ENCODE measurements at places on chromosomes 13 and 19.
A peak's percentile ranks its signal among the peaks of the same experiment; 100 is the strongest.

DNA sequence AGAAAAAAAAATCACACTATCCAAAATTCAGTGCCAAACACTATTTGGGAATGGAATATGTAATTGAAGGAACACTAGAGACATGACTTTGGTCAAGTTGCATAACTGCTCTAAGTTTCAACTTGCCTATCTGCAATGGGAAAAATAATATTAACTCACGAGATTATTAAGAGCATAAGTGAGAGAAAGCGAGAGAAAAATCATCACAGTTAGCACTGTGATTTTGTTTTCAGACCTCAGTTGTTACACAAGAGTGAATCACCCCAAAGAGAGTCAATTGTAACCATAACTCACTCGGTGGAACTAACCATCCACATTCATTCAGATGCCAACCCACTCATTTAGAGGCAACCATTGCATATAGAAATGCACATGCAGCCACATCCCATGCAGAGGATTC is 147.1 kb downstream of the NHLRC3 start:
- no peak for DNase-seq

DNA sequence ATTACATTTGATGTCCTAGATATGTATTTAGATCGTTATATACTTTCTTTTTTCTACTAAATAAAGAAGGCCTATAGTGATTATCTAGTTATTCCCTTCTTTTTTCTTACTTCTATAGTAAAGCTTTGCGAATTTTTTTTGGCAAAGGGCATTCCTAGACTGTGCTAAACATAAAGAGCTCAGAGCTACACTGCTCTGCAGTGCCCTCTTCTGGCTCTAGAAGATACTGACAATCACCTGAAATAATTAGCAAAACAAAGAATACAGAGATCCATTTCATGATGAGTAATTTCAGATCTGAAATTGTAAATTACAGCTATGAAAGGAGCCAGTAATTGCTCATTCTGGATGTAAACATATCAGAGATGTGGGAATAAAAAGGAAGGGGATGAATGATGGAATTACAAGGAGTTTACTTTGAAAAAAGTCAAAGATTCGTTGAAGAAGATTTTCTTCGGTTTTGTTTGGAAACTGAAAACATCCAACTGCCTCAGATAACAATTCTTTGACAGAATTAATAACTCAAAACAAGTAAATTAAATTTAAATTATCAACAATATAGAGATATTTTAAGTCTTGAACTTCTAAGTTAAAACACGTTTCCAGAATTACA is 288.5 kb downstream of the NALCN start:
- DNase-seq, result peak; percentile 47

DNA sequence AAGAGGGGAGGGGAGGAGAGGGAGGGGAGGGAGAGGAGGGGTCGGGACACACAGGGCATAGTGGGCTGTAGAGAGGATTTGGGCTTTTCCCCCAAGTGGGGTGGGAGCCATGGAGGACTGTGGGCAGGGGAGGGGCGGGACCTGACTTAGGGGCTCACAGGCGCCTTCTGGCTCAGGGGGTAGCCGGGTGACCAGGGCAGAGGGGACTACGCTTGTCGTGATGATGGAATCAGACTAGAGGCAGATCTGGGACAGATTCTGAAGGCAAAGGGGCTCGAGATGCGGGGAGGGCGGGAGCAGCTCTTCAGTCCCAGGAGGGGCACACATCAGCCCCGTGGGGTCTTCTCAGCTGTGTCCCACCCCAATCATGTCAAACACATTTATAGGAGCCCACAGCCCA is 13.5 kb downstream of the NDUFA11 start:
- DNase-seq, result no peak

DNA sequence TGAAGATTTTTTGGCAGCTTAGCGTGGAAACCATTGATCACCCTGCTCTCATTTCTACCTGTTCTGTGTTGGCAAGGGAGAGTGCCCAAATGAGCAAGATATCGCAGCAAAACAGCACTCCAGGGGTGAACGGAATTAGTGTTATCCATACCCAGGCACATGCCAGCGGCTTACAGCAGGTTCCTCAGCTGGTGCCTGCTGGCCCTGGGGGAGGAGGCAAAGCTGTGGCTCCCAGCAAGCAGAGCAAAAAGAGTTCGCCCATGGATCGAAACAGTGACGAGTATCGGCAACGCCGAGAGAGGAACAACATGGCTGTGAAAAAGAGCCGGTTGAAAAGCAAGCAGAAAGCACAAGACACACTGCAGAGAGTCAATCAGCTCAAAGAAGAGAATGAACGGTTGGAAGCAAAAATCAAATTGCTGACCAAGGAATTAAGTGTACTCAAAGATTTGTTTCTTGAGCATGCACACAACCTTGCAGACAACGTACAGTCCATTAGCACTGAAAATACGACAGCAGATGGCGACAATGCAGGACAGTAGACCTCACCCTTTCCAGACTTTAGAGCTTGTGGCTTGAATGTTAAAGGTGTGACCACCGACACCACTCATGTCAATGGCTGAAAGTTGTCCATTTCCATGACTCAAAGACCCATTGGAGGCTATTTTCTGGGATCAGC is 5.8 kb downstream of the CEBPG start:
- no peak for DNase-seq

DNA sequence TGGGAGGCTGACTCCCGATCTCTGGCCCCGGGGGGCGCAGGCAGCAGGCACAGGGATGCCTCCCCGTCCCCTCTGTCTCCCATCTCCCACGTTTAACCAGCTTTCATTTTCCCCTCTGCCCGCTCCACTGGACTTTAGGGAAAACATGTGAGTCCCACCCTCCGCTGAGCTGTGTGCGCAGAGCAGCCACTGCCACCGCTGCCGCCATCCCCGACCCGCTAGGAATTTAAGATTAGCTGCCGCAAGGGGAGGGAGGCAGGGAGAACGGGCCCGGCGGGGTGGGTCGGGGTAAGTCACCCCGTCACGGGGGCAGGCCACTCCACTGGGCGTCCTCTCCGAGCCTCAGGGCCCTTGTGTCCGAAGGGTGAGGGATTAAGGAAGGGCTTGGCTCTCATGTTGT is 15.5 kb downstream of the KCNN1 start:
- no peak for DNase-seq

DNA sequence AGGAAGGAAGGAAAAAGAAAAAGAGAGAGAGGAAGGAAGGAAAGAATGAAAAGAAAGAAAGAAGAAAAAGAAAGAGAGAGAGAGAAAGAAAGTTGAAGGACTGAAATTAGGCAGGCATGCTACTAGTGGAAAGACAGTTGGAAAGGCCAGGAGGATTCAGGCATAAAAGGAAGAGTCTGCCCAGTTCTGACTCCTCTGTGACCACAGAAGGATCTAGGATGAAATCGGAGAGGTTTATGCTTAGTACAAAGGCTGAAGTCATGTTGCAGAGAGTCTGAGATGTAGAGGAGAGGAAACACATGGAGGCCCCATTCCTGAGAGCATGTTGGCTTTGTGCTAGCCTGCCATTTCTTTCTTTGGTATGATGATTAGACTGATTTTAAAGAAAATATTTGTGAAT is 246.5 kb upstream of the ARGLU1 start:
- DNase-seq, result no peak

GRCh38 chr19:52099497-52100138 is 4.1 kb upstream of the ZNF841 start:
- no peak for DNase-seq

DNA sequence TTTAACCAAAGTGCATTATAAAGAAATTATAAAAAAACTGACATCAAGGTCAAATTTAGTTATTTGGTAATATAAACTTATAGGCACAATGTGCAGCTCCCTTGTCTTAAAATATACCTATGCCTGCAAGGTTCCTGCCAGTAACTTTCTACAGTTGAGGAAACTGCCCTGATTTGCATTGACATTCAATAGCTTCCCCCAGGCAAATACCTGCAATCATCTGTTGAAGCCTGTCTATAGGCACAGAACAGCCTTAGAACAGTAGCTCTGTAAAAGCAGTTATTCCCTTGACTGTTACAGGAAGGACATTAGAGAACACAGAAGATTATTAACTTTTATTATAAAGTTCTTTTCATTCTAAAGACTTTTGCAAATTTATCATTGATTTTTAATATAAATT is 1239.5 kb downstream of the PCDH9 start:
- DNase-seq, result no peak

- no peak for DNase-seq
Measured at GRCh38 chr19:42514449-42514848, 13.8 kb downstream of the CEACAM1 start.

GRCh38 chr19:40609561-40610395 is 8.6 kb downstream of the LTBP4 start:
- no peak for DNase-seq

DNA sequence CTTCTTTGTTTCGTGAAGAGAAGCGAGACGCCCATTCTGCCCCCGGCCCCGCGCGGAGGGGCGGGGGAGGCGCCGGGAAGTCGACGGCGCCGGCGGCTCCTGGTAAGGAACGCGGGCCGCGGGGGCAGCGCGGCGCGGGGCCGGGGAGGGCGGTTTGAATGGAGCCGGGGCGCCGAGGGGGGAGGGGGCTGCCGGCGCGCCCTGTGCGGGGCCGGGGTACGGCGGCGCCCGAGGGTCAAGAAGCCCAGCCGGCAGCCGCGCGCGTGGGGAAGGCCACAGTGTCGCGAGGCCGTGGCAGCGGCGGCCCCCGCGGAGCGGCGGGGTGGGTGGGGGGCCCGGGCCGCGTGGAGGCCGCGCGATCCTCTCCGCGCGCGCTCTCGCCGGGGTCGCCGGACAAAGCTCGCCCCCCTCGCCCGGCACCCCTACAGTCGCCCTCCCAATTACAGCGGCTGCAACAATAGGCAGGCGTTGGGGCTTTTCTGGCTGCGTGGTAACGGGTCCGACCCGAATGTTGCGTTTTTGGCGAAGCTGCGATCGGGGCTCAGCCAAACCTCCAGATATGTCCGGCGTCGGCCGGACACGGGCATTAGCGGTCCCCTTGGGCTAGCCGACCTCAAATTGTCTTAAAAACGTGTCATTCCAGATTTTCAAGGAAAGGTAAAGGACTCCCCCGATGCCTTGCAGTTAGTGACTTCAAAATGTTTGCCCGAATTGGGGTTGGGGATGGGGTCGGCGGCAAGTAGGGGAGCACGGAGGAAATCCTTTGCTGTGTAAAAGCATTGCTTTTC is 437 bp downstream of the SMARCA4 start:
- DNase-seq, result no peak

DNA sequence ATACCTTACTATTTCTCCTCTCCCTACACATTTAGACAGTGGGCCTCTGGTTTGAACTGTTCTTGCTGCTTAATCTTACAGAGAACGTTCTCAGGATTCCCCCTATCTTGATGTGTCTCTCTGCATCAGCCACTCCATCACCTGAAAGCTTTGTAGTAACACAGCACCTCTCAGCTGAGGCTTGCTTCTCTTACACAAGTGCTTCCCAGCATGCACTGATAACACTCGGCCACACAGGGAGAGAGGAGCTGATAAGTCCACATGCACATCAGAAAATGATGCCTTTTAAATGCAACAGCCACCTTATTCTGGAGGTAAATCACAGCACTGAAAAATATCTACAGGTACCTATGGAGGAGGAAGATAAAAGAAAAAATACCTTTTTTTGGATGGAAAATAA is 192.2 kb upstream of the TSHZ3 start:
- no peak for DNase-seq

DNA sequence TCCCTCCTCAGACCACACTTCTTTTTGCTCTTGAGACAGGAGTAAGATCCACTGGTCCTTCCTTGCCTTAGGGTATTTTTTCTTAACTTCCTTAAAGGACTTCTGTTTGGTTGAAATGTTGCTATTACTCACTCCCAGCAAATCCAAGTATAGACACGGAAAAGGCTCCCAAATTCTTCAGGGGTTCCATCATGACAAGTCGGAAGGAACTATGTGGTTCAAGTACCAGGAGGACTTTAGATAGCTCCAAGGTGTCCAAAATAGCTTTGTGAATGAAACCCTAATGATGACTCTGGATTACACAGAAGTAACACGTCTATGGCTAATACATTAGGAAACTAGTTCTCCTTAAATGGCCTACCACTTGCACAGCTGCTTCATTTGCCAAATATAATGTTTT is 238.7 kb downstream of the KCTD12 start:
- no peak for DNase-seq

DNA sequence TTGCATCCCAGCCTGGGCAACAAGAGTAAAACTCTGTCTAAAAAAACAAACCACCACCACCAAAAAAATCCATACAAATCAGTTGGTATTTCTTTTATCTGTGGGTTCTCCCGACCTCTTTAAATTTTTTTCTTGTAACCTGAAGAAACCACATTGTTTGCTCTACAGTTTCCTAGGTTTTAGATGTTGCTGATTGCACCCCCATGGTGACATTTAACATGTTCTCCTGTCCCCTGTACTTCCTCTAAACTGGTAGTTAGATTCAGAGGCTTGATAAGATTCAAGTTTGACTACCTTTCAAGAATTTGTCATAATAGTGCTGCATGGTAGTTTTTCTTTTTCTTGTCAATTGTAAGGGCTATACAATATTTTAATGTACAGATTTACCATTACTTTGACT is 24.0 kb downstream of the ALG5 start:
- no peak for DNase-seq

- peak; percentile 44 for DNase-seq
Measured at GRCh38 chr13:71242201-71242600, 624.8 kb downstream of the DACH1 start.

DNA sequence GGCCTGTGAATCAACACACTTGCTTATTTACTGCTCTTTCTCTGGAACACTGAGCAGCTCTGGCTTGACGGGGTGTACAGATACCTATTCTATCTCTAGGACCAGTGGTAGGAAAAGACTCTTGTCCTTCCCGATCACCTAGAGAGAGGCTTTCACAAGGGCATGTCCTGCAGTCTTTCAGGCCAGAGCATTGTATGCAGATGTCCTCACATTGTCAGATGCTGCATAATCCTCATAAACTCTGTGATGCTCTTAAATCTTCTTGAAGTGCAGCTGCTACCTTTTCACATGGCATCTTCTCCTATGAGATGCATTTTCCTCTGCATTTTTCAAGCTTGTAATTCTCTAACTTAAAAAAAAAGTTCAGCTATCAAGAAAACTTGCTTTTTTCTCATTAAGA is 369.4 kb downstream of the OLFM4 start:
- no peak for DNase-seq

GRCh38 chr13:44412346-44412935 is 38.8 kb downstream of the SERP2 start:
- DNase-seq, result no peak

- DNase-seq, result no peak
Measured at GRCh38 chr13:23432626-23433025, 876 bp downstream of the SACS start.

DNA sequence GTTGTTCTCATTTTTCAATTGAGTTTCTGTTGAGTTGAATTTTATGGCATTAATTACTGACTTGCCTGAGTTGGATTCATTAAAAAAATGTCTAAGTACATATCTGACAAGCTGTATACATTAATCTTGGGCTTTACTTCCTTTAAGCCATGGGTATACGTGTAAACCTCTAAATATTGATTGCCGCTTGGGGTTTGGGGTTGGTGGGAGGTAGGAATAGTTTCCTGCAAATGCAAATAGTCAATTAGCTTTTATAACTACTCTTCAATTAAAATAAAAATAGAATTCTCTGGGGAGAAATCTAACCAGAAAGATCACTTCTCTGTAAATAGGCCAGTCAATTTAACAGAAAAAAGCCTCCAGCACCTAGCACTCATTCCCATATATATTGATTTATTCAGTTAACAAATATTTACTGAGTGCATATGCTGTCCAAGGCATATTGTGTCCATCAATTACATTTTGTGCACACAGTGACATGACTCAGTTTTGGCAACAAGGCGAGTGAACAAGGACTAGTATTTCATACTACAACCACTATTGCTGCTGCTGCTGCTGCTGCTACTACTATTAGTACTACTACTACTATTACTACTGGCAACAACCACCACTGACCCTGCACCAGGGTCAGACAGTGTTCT is 306.8 kb downstream of the RFC3 start:
- DNase-seq, result no peak

- no peak for DNase-seq
Measured at GRCh38 chr13:98768522-98768921, 16.1 kb upstream of the SLC15A1 start.

- peak; percentile 86 for DNase-seq
Measured at GRCh38 chr19:38852231-38853044, 2.7 kb upstream of the HNRNPL start.
